Activated CD4-positive, alpha-beta memory T cell treated with anti-CD3 and anti-CD28 coated beads for 36 hours (primary cell): ENCODE measurements at places on chromosomes 12 and 14.

- DNase-seq = no peak
Measured at GRCh38 chr12:101002696-101003419, 207.2 kb downstream of the SLC5A8 start.

- DNase-seq = peak; percentile 67
Measured at GRCh38 chr12:6434205-6435140, 10.3 kb upstream of the CD27 start.

- no peak for DNase-seq
Measured at GRCh38 chr12:83432176-83432719, 745.5 kb downstream of the TMTC2 start.

GRCh38 chr12:22729957-22730443 is 105.0 kb downstream of the ETNK1 start:
- DNase-seq = no peak

- DNase-seq = no peak
Measured at GRCh38 chr12:4720637-4720995, 416 bp downstream of the GALNT8 start.
